Stimulated activated CD8-positive, alpha-beta memory T cell treated with anti-CD3 and anti-CD28 coated beads, Interleukin-2, amount 100 ng/mL, for 1 hour (primary cell): ENCODE measurements at places on chromosomes 5 and 9.

- DNase-seq = no peak
Observed at GRCh38 chr9:89686621-89687020, 81.8 kb downstream of the GADD45G start.

DNA sequence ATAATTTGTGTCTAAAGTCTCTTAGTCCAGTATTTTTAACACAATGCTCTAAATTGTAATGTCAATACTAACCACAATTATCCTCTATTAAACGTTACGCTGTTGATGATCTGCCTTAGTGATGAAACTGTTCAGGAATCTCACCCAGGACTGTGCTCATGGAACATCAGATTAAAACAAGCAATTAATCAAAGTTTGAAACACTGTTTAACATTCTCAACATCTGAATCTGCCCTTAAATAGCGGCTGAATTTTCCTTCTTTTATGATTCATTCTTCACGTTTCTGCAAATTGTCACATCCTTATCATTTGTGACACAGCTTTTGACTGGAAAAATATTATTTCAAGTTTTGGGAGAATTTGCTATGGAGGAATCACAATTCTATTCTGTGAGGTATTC is 113.8 kb downstream of the MARCHF11 start:
- no peak for DNase-seq

DNA sequence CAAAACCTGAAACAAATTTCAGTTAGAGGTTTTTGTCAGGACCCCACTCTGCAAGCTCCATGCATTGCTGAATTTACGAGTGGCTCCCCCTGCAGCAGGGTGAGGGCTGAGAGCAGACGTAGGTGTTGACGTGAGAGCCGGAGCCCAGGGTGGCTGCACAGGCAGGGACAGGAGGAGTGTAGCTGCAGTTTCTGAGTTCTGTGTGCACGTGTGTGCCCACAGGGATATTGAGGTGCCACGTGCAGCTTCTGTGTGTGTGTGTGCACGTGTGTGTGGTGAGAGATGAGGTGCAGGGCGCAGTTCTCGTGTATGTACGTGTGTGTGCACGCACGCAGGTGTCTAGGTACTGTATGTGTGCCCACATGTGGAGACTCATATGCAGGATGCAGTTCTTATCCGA is 14.6 kb downstream of the PLEKHG4B start:
- DNase-seq = no peak

- DNase-seq = no peak
Observed at GRCh38 chr5:75457691-75458090, 53.7 kb downstream of the CERT1 start.

DNA sequence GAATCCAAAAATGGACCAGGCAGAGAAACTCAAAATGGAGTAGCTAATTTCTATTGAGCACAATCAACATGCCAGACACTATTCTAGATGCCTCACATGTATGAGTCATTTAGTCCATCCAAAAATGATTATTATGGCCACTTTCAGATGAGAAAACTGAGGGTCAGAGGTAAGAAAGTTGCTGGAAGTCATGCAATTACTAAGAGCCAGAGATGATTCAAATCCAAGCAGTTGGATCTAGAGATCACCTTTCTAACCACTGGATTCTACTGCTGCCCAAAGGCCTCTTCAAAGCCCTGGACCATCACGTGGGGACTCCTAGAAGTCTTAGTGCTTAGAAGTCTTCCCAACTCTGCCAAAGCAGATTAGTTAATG is 51.8 kb upstream of the HMHB1 start:
- no peak for DNase-seq

DNA sequence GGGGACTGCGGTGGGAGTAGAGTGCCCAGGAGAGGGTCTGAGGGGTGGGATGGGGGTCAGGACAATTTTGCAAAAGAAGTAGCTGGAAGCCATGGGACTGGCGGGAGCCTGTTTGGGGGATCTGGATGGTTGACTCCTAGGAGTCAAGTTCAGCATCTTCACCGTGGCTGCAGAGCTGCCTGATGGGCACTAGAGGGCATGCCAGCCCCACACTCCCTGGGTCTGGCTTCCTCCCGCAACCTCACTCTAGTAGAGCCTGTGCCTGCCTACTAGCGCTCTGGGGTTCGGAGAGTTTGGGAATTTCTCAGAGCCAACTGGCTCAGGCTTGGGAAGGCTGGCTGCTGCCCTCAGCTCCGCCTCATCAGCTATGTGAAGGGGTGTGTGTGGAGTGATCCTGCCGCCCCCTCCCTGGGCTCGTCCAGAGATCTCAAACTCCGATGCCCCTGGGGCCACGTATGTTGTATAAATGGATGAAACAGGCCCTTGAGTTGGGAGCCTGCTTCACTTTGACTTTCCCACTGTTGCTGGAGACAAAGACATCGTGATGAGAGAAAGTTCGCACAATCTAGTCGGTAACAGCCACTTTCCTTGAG is 10.8 kb downstream of the TSPAN17 start:
- no peak for DNase-seq

DNA sequence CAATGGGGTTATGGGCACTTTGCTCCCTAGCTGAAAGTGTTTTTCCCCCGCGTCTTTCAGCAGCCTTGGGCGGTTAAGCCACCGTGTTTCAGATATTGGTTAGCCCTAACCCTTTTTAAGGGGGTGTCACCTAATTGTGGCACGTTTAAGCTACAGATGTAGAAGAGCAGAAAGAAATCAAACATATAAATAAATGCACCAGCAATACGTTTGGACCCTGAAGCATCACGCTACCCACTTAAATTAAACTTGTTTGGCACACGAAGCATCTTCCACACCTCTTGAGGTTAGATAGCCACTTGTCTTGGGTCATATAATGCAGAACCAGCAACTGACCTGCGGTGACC is 768 bp downstream of the YTHDC2 start:
- no peak for DNase-seq

GRCh38 chr5:167819406-167819805 is 472.0 kb upstream of the WWC1 start:
- DNase-seq = no peak

DNA sequence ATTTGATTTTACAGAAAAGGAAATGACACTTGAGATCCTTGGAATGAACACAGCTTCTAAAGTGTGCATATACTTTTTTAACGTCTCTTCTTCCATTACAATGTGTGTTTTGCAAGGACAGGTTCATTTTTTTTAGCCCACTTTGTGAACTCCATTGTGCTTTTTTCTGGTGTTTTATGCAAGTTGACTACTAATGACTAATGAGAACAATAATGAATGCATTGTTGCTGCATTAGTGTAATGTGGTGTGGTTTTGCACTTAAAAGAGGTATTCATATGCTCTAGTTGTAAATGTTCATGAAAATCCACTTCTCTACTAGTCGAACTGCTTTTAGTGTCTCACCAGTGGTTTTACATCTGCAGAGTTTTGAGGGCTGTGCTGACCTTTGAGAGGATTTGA is 93.6 kb downstream of the UHRF2 start:
- DNase-seq = no peak

DNA sequence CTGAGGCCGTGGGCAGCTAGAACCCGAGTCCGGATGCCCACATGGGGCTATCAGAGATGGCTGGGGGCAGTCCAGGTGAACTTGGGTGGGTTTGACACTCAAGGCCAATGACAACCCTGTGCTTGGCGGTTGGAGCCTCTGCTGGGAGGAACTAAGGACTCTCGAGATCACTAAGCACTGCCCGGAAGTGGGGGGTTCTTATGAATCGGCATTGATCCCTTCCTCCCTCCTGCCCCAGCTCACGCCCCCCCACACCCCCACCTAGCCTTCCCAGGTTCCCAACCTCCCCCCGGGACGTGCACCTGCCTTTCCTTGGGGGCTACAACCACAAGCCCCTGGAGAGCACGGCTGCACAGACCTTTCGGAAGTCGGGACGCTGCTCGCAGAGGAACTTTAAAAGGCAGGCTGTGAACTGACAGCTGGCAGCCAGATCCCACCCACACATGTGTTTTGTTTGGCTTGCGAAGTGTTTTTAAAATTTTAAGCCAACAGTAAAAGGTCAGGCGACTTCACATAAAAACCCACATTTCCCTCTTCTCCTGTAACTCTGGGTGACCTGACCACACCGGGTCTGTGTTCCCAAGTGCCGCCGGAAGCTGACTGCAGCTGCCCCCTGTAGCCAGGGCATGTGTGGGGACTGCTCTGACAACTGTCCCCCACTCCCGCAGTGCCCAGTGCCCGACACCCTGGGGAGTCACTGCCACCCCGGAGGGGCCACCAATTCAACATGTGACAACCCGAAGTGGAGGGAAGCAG is 5.1 kb upstream of the RALGDS start:
- no peak for DNase-seq

DNA sequence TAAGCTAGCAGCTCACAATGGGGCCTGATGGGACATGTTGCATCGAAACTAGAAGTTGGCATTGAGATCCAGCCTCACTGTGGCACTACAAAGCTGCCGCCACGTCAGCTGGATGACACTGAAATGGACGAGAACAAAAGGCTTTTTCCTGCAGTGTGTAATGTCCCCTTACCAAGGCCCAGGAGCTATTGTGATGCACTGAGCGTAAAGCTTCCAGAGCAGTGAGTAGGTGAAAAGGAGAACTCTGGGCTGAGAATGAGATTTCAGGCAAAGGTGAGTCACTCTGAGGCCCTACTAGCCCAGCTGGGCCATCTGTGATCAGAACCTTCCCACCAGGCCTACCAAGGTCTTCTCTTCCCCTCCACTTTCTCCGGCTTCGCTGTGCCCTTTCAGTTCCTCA is 528.1 kb upstream of the KLF4 start:
- DNase-seq = no peak

- DNase-seq = no peak
Observed at GRCh38 chr9:89529243-89530035, 31.5 kb upstream of the SEMA4D start.

GRCh38 chr5:107289030-107289714 is 381.6 kb downstream of the EFNA5 start:
- DNase-seq = no peak

- DNase-seq = no peak
Observed at GRCh38 chr9:81047280-81047679, 642.1 kb downstream of the TLE1 start.

- DNase-seq = no peak
Observed at GRCh38 chr5:113713051-113713450, 199.6 kb downstream of the YTHDC2 start.

GRCh38 chr5:26390608-26391007 is 647.8 kb downstream of the CDH9 start:
- DNase-seq = no peak

- DNase-seq = no peak
Observed at GRCh38 chr5:6359555-6360322, 18.6 kb downstream of the MED10 start.

GRCh38 chr9:9730174-9730573 is 882.6 kb downstream of the PTPRD start:
- DNase-seq = no peak

- DNase-seq = no peak
Observed at GRCh38 chr9:101465326-101465915, 29.8 kb upstream of the ALDOB start.

- no peak for DNase-seq
Observed at GRCh38 chr5:78747705-78748359, 99.3 kb upstream of the LHFPL2 start.

GRCh38 chr9:97545486-97545885 is 44.0 kb downstream of the TMOD1 start:
- DNase-seq = no peak

- DNase-seq = no peak
Observed at GRCh38 chr9:28915202-28915930, 1342.1 kb upstream of the C9orf72 start.

DNA sequence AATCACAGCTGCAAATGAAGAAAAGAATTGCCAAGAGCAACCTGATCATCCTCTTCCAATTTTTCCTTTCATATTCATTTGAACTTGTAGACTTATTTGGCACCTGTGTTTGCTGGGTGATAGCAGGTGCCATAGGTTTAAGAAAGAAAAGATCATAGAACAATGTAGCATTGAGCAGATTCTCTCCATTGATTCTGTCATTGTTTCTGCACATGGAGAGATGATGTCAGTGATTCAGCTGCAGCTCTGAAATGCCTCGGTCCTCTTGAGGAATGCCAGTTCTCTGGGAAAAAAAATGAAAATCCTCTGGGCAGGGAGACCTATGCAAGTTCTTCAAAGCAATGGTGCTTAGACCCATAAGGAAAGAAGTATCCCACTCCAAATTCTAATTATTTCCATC is 418.1 kb upstream of the KLF4 start:
- DNase-seq = no peak

- DNase-seq = peak; percentile 76
Observed at GRCh38 chr9:89604729-89605464, at the start of gene GADD45G. Gene GADD45G (plus strand): TSS chr9:89605012. CDS start chr9:89605122, 110 bp downstream.

DNA sequence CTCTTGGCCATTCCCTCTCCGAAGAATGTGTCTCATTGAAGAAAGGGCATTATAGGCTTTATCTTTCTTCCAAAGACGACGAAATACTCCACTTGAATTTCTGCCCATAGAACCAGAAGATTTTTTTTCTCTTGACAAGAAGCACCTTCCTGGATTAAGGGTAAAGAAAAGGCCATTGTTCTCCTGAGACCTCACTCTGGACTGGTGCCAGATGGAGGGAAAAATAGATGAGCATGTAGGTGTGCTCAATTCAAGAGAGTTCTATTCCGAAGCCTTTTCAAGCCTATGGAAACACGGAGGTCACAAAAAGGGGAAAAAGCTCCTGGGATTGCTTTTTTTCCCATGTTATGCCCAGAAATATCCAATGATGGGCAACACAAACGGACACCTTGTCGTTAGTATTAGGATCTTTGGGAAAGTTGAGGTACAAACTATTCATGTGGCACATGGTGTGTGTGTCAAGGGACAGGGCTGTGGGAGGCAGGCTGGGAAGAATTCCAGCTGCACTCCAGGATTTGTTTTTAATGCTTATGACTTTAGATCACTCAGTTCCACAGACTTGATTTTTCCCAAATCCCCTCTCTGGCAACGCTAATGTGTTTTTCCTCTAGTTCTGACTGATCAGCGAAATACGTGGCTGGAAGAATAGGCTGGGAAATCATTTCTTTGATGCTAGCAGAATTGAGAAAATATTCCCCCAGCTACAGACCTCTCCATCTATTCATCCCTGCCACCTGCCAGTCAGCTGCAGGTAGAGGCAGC is 89.9 kb downstream of the SIL1 start:
- no peak for DNase-seq

- DNase-seq = no peak
Observed at GRCh38 chr9:106913276-106913675, 50.3 kb downstream of the ZNF462 start.
